ENCODE measurements at places on chromosomes 5 and 9.
A peak's percentile ranks its signal among the peaks of the same experiment; 100 is the strongest.

DNA sequence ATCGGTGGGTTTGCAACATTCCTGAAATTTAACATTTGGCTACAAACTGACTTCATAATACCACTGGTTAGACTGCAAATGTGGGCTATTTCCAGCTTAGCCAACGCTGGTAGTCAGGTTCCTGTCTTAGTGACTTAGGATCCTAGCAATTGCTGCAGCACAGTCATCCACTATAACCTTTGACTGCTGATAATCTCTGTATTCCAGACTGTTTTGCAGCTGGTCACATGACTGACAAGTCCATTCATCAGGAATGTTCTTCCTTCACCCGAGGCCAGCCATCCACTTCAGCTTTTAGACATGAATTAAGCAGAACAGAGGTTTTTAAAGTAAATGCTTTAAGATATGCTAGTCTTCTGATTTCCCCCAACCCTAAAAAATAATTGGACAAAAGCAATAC is 425.9 kb upstream of the MPDZ start:
- no peak for DNase-seq

DNA sequence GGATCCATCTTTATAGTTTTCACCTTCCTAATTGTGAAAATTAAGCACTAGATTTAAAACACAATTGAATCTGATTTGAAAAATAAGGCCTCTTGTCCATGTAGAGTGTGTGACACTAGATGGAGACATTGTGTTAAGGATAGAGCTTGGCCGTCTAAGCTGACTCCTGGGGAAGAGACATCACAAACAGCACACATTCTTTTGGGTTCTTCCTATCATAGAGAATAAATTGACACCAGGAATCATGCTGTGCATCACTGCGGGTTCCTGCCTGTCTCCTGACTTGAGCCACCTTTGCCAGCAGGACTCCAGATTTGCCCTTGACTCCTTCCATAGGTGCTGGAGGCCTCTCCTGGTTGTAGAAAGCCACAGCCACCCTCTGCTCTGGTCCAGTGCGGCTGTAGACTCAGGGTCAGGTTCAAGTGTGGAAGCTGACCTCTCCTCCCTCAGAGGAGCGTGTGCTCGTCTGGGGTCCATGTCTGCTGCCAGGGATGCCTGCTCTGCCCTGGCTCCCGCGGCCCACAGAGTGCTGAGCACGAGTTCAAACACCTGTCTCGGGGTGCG is 11.2 kb downstream of the ROPN1L start:
- no peak for DNase-seq

GRCh38 chr5:178483620-178484019 is 106.6 kb downstream of the COL23A1 start:
- peak; percentile 81 for DNase-seq

DNA sequence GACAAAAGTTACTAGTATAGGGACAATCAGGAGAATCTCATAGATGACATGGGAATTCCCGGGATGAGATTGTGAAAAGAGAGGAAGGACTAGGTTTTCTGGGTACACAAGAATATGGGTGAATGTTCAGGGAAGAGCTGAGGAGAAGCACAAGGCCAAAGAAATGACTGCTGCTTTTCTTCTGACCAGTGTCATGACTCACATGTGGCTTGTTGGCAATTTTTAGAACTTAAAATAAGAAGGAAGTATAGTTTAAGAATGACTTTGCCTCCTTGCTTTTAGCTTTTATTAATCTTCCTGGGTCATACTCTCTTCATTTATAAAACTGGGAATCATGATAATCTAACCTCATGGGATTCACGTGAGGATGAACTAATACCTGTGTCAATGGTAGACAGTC is 652.4 kb upstream of the MEF2C start:
- no peak for DNase-seq

DNA sequence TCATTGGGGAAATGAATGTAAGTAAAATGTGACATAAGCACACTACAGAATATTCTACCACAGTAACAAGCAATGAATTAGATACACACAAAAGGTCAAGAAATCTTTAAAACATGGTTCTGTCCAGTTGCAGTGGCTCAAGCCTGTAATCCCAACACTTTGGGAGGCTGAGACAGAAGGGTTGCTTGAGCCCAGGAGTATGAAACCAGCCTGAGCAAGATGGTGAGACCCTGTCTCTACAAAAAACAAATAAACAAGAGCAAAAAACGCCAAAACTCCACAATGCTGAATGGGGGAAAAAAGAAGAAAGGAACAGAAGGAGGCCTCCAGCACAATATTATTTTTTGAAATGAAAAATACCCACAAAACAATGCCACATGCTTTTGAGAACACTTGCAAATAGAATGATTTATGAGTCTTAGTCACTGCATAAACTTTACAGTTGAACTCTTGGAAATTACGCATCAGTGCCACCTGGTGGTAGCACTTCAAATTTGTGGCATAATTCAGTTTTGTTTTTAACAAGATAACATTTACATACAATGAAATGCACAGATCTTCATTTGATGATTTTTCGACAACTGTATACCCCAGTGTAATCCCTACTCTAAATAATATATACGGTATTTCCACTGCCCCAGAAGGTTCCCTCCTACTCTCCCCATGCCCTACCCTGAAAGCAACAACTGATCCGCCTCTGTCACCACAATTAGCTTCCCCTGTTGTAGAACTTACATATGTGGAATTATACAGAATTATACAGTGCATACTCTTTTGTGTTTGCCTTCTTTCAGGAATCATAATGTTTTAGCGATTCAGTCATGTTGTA is 14.4 kb upstream of the SPINK4 start:
- peak; percentile 85 for DNase-seq

- no peak for DNase-seq
Observed at GRCh38 chr5:80251636-80252035, 4.2 kb downstream of the SERINC5 start.

GRCh38 chr5:169173372-169173771 is 127.6 kb downstream of the SLIT3 start:
- DNase-seq = no peak

GRCh38 chr9:95742821-95743220 is 132.7 kb upstream of the ERCC6L2 start:
- no peak for DNase-seq

- peak; percentile 3 for DNase-seq
Observed at GRCh38 chr9:83544002-83544698, 5.9 kb upstream of the FRMD3 start.

Measured in activated CD8-positive, alpha-beta T cell treated with anti-CD3 and anti-CD28 coated beads for 36 hours (primary cell).